GDM1 (cell line): ENCODE measurements at places on chromosomes 2 and 18.

DNA sequence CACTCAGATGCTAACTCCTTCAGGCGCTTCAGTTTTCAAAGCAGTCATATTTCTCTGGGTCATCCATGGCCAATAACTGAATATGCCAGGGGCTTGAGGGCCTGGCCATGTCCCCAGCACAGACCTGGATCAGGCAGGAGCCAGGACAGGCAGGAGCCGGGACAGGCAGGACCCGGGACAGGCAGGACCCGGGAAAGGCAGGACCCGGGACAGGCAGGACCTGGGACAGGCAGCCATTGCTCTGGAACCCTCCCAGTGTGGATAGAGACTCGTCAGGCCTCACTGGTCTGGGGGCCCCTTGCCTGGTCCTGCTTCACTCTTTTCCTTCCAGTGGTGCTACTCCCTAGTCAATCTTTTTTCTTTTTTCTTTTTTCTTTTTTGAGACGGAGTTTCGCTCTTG is 117.5 kb upstream of the TEX51 start:
- no peak for DNase-seq

DNA sequence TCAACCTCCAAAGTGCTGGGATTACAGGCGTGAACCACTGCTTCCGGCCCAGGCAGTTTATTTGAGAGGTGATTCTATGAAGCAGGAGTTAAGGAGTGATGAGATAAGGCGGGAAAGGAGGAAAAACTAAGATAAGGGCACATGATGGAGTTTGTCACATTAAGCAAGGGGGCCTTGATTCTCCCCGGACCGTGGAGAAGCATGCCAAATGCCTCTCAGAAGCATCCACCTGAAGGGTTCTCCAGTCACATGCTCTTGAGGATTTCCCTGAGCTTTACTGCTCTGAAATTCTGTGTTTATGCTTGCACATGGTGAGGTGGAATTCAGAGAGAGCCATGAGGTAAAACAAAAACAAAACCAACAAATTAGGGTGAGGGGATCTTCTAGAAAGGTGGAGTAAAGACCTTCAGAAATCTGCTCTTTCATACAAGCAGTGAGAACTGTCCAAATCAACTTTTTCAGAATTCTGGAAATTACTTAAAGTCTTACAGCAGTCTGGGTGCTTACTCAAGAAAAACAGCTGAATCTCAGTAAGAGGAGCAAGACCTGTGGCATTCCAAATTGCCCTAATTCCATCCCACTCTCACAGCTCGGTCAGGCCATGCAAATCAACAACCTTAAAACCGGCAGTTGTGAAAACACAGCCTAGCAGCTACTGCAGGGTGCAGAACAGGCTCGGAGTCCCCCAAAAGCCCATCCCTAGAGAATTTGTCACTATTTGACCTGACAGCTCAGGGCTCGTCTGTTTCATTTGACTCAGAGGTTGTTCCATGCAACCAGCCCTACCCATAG is 69.1 kb upstream of the CTLA4 start:
- no peak for DNase-seq

- no peak for DNase-seq
Measured at GRCh38 chr2:236588932-236589592, 19.4 kb downstream of the ACKR3 start.

DNA sequence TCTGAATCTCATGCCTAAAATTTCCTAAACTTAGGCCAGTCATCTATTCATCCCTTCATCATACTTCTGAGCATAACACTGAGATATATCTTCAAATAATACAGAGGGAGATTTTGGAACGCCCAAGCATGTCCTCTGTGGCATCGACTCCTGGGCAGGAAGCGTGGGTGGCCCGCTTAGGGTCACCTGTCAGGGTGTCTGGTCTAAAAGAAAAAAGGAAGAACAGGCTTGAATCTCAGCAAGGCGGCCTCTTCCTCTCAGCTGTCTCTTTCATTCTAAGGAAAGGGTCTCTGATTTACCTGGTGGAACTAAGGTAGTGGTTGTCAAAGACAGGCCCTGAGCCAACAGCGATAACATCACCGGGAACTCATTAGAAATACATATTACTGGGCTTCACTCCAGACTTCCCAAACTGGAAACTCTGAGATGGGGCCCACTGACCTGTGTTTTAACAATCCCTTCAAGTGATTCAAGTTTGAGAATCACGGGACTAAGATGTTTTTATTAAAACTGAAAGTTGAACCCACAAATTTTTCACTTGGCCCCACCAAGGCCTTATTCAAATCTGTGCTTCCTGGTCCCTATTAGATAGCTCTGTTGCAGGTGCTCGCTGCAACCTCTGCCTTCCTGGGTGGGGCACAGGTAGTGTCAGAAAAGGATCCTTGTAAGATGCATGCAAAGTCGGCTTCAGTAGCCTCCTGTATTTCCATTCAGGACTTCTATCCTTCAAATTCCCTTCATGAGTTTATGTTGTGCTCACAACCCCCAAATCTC is 162.3 kb upstream of the CCDC68 start:
- no peak for DNase-seq

DNA sequence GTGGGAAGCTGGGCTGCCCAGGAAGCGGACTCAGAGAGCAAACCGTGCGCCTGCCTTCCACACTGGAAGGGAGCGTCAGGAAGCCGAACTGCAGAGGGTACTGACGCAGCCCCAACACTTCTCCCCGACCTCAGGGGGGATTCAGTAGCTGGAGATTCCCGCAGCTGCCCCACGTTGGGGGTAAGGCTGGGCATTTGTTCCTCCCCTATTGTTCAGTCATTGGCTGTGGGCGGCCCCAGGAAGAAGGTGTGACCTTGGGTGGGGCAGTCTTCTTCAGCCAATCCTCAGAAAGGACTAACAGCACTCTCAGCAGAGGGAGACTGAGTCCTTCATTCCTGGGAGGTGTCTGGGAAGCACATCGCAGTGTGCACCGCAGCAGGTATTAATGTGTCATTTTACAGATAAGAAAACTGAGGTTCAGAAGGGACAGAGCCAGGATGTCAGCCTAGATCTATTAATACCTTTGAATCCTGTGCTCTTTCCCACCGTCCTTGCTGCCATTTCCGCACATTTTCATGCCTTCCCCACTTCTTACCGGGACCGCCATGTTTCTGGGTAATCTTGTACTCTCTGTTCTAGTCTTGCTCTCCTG is 12.1 kb upstream of the C18orf32 start:
- DNase-seq: no peak

GRCh38 chr2:235806986-235807750 is 313.3 kb downstream of the AGAP1 start:
- DNase-seq: no peak

- DNase-seq: no peak
Measured at GRCh38 chr18:61824733-61825363, 68.0 kb downstream of the RNF152 start.

GRCh38 chr2:71603851-71604725 is 150.7 kb downstream of the DYSF start:
- DNase-seq: no peak

DNA sequence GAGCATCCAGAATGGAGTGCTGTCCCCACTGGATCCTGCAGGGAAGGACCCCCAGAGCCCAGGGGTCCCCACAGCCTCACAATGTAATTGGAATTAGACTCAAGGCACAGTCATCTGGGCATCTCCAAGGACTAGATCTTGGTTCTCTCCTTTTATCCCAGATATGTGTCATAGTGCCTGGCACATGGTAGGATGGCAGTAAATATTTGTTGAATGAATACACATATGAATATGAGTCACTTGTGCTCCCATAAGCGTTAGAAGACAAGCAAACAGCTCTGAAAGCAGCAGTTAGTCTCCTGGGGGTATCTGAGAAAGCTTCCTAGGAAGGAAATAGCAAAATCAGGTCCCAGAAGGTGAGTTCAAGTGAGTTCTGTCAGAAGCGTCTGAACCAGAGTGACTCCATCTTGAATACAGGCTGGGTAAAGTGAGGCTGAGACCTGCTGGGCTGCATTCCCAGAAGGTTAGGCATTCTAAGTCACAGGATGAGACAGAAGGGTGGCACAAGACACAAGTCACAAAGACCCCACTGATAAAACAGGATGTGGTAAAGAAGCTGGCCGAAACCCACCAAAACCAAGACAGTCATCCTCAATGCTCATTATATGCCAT is 234.1 kb upstream of the ID2 start:
- DNase-seq: no peak

DNA sequence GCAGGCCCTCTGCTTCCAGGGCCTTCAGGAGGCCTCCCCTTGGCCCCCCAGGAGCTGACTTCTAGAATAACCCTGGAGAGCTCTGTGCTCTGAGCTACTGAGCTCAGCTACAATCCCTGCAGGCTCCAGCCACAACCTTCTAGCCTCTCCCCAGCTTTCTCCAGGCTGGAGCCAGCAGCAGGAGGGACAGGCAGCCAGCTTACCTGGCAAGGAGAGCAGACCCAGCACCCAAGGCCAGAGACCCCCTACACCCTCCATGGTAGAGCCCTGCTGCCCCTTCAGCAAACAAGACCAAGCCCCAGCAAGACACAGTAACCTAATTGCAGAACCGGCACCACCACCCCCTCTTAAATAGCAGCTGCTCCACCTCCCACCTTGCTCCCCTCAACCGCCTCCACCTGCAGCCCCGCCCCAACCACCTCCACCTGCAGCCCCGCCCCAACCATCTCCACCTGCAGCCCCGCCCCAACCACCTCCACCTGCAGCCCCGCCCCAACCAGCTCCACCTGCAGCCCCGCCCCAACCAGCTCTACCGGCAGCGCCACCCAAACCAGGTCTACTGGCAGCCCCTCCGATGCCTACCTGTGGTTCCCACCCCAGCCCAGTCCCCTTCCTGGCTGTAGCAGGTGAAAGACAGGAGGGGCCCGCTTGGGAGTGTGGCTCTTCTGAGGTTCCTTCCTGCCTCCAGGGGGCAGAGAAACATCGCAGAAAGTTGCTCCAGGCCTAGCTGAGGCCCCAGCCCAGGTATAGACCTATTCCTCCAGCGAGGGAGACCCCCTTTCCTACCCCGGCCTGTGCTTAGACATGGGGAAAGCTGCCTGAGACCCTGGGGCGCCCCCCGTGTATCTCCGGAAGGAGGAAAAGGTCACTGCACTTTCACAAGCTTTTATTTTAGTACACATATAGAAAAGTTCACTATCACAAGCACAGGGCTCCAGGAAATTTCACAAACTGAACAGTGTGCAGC is at the start of gene ASTL:
Gene ASTL, minus strand, starts transcription at position 324 of the 967 bp plus-strand sequence. Its CDS starts 66 bp downstream, at position 258.
- DNase-seq: no peak

DNA sequence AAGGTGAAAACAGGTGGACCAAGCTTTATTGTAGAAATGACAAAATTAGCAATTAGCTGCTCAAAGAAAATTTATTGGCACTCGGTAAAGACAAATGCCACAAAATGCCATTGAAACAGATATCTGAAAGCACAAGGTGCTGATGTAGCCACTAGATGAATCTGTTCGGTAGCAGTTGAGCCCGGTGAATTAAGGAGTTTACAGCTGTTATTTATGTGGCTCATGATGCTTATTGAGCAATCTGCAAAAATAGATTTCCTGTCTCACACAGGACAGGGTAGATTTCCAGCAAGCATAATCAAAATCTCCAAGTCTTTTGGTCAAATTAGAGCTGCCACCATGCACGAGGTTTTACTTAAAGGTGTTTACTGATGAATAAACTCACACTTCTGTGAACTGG is 182.2 kb downstream of the PPP1R1C start:
- DNase-seq: no peak

GRCh38 chr2:240128608-240129145 is 7.4 kb downstream of the COPS9 start:
- DNase-seq: no peak

DNA sequence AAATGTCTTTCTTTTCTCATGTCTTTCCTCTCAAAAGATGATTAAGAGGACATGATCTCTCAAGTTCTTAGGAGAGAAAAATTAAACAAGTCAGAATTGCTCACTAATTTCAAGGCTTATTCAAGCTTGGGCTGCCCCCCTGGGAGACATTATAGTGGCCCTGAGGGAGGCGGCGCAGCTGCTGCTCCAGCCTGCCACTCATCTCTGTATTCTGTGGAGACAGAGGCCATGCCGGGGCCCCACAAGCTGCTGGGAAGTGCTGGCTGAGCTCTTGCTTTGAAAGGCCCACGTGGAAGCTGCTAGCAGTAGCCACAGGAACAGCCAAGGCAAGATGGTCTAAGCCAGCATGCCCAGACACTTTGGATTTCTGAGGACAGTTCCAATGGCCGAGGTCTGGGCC is 267.4 kb downstream of the LNPK start:
- no peak for DNase-seq

- peak; percentile 28 for DNase-seq
Measured at GRCh38 chr2:112772322-112772721, 7.9 kb upstream of the CKAP2L start.

DNA sequence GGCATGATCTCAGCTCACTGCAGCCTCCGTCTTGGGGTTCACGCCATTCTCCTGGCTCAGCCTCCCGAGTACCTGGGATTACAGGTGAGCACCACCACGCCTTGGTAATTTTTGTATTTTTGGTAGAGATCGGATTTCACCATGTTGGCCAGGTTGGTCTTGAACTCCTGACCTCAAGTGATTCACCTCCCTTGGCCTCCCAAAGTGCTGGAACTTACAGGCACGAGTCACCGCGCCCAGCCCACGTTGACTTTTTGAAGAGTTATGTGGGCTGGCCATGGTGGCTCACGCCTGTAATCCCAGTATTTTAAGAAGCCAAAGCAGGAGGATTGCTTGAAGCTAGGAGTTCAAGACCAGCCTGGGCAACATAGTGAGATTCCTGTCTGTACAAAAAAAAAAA is 20.8 kb downstream of the CCL20 start:
- DNase-seq: no peak

GRCh38 chr2:122780251-122780650 is 1024.8 kb downstream of the TSN start:
- DNase-seq: no peak

- DNase-seq: no peak
Measured at GRCh38 chr2:151153601-151154000, 108.1 kb downstream of the RBM43 start.

GRCh38 chr2:128775914-128776285 is 457.2 kb upstream of the HS6ST1 start:
- no peak for DNase-seq

GRCh38 chr2:230043025-230043424 is 25.7 kb downstream of the SLC16A14 start:
- DNase-seq: no peak

DNA sequence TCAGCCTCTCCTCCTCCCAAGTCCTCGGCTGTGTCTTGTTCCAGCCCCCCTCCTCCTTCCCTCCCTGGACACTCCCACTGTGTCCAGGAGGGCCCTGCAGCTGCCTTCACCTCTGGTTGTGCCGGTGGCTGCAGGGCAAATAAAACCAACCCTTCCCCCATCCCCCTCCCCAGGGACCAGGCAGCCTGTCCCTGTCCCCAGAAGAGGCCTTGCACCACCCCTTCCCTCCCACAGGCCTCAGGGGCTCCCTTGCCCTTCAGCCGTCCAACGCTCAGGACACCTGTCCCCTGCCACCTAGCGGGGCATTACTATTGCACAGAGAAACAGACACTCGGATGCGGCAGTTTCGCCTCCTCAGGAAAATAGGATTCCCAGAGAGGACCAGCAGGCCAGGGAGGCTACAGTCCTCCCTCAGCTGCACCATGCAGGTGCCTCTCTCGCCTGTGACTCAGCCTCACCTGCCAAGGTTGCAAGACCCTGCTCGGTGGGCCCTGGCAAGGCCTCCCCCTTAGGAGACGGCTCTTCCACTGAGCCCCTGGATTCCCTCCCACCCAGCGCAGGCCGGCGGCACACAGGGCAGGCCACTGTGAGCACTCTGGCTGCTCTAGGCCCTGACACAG is 5.5 kb upstream of the GPC1 start:
- no peak for DNase-seq

- DNase-seq: no peak
Measured at GRCh38 chr2:68747900-68748299, 13.3 kb downstream of the ARHGAP25 start.

- DNase-seq: no peak
Measured at GRCh38 chr2:75503048-75503607, 57.6 kb downstream of the EVA1A start.
